ENCODE measurements at places on chromosomes 4 and X.

GRCh38 chr4:140720387-140721304, 35.5 kb downstream of the TBC1D9 start:
- no peak for DNase-seq

GRCh38 chr4:48660347-48660746, 119.7 kb downstream of the FRYL start:
- DNase-seq = no peak

GRCh38 chr4:60378010-60378409, 822.1 kb upstream of the ADGRL3 start:
- DNase-seq = no peak

DNA sequence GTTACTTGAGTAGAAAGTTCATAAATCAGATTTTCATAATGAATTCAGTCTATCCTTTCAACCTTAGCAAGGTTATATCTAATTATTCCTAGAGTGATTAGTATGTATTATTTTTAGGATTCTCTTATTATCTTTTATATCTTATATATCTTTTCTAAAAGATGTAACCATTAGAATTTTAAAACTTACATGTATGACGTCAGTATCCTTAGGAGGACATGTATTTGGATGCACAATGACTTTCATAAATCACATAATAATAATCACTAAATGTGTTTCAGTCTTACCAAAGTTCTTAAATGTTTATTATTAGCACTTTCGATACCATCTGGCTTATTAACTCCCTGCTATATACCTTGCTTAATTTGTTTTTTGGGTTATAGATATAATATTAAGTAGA, 1400.5 kb upstream of the IGFBP7 start:
- DNase-seq = no peak

All from epithelial cell of proximal tubule (primary cell).